Stomach (tissue), 19 donors: ENCODE measurements at places on chromosomes 7 and 10. TPM values are rescaled to one million over a fixed set of nuclear protein-coding genes. Genes with fewer than 3 reads are reported as not detected.

GRCh38 chr7:150738591-150739001 lies 1.4 kb downstream of the GIMAP5 start:
- peaks cover 21% of the 10 kb centered on the region for H3K4me1 ChIP-seq
- no peaks in the 10 kb centered on the region for H3K36me3 ChIP-seq
- peak overlapping the region; percentile 74 for H3K27ac ChIP-seq
- H3K4me3 ChIP-seq: peak overlapping the region; percentile 35
- no peaks in the 10 kb centered on the region for H3K27me3 ChIP-seq
- no peak for DNase-seq

GRCh38 chr7:105988276-105988675 lies 25.2 kb downstream of the CDHR3 start:
- H3K27ac ChIP-seq: no peak overlapping the region
- H3K36me3 ChIP-seq: no peaks in the 10 kb centered on the region
- no peaks in the 10 kb centered on the region for H3K4me1 ChIP-seq
- peaks cover 5% of the 10 kb centered on the region for H3K27me3 ChIP-seq
- no peak overlapping the region for H3K4me3 ChIP-seq
- DNase-seq: no peak

- H3K36me3 ChIP-seq: no peaks in the 10 kb centered on the region
- no peak overlapping the region for H3K4me3 ChIP-seq
- no peak overlapping the region for H3K27ac ChIP-seq
- no peak for DNase-seq
- peaks cover 3% of the 10 kb centered on the region for H3K27me3 ChIP-seq
- no peaks in the 10 kb centered on the region for H3K4me1 ChIP-seq
Measured at GRCh38 chr10:117597216-117597615, 54.7 kb downstream of the EMX2 start.

DNA sequence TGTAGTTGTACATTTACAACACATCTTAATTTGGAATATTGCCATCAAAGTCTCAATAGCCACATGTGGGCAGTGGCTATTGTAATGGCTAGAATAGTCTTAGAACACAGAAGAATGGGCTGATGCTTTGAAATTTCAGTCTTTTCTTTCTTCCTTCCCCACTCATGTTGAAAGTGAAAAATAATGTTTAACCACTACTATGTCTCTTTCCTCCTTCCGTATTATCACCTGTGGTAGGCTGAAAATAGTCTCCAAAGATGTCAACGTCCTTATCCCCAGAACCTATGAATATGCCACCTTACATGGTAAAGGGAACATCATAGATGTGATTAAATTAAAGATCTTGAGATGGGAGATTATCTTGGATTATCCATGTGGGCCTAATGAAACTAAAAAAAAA lies 154.0 kb downstream of the SUGCT start:
- DNase-seq: no peak
- H3K36me3 ChIP-seq: no peaks in the 10 kb centered on the region
- no peaks in the 10 kb centered on the region for H3K4me1 ChIP-seq
- no peak overlapping the region for H3K27ac ChIP-seq
- no peaks in the 10 kb centered on the region for H3K27me3 ChIP-seq

DNA sequence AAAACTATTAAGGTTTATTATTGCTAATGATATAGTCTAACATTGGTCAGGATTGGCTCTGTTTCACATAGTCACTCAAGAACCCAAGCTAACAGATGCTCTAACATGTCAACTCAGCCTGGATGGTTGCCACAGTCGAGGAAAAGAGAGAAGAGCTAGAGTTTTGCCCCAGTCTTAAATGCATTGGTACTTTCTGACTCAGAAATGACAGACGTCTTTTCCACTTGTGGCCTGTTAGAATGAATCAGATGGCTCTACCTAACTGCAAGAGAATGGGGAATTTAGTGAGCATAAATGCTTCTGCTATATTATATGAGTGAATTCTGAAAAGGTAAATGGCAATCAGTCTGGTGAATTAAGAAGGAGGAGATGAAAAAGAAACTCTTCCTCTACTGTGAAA lies 13.9 kb downstream of the HECTD2 start:
- H3K4me3 ChIP-seq: no peak overlapping the region
- DNase-seq: no peak
- H3K27ac ChIP-seq: no peak overlapping the region
- H3K36me3 ChIP-seq: no peaks in the 10 kb centered on the region
- no peaks in the 10 kb centered on the region for H3K27me3 ChIP-seq
- no peaks in the 10 kb centered on the region for H3K4me1 ChIP-seq

DNA sequence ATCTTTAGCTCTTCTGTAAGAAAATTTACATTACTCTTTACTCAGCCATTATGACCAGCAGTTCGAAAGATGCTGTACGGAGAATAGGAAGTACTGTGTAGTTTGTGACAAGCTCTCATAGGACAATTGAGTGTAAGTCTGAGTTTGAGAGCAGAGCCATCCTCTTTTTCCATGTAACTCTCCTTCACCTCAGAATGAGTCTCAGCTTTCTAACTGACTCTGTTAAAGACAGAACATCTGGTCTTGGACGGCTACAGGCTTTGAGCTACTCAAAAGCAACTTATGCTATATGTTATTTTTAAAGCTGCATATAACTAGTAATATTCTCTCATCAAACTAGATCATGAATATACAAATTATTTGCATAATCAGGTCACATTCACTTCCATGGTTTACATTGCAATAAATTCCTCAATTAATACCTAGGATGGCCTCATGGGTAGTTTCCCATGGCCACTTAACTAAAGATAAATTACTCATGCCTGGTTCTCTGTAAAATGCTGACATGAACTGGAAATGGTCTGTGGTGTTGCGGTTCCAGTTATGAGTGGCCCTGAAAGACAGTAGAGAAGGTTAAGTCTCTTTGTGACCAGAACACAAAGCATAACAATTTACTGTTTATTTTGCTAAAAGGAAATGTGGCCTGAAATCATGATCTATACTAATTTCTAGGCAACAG lies 358.7 kb downstream of the PHF14 start:
- H3K27me3 ChIP-seq: no peaks in the 10 kb centered on the region
- H3K36me3 ChIP-seq: no peaks in the 10 kb centered on the region
- H3K4me3 ChIP-seq: no peak overlapping the region
- no peak for DNase-seq
- H3K27ac ChIP-seq: no peak overlapping the region

GRCh38 chr10:122363311-122363710 lies 11.2 kb upstream of the PLEKHA1 start:
- DNase-seq: no peak
- no peak overlapping the region for H3K4me3 ChIP-seq
- no peak overlapping the region for H3K27ac ChIP-seq
- H3K27me3 ChIP-seq: no peaks in the 10 kb centered on the region

Gene ABCA13
- total RNA-seq: not detected

- no peak overlapping the region for H3K27ac ChIP-seq
- no peaks in the 10 kb centered on the region for H3K36me3 ChIP-seq
- H3K27me3 ChIP-seq: peaks cover 11% of the 10 kb centered on the region
- H3K4me1 ChIP-seq: peaks cover 13% of the 10 kb centered on the region
- no peak overlapping the region for H3K4me3 ChIP-seq
- DNase-seq: no peak
Measured at GRCh38 chr7:130268463-130269317, 2.0 kb downstream of the CPA2 start.

- H3K4me3 ChIP-seq: no peak overlapping the region
- DNase-seq: no peak
- no peaks in the 10 kb centered on the region for H3K4me1 ChIP-seq
- no peaks in the 10 kb centered on the region for H3K36me3 ChIP-seq
Measured at GRCh38 chr7:133846203-133846945, 280.8 kb upstream of the LRGUK start.

DNA sequence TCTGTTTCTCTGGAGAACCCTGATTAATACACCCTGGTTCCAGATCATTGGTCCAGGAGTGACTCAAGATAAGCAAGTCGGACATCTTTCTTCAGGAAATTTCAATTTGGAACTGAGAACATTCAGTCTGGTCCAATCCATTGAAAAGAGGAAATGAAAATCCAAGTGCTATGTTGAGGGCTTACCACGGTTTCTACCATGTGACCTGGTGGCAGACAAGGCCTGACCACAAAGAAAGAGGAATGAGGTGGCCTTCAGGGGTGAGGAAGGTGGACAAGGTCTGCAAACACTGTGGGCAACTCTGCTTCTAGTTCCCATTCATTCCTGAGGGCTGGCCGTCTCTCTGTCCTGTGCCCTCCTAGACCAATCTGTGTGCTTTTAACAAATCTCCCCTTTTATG lies 149.2 kb upstream of the GHITM start:
- H3K36me3 ChIP-seq: no peaks in the 10 kb centered on the region
- no peaks in the 10 kb centered on the region for H3K4me1 ChIP-seq
- no peak for DNase-seq
- no peak overlapping the region for H3K27ac ChIP-seq

DNA sequence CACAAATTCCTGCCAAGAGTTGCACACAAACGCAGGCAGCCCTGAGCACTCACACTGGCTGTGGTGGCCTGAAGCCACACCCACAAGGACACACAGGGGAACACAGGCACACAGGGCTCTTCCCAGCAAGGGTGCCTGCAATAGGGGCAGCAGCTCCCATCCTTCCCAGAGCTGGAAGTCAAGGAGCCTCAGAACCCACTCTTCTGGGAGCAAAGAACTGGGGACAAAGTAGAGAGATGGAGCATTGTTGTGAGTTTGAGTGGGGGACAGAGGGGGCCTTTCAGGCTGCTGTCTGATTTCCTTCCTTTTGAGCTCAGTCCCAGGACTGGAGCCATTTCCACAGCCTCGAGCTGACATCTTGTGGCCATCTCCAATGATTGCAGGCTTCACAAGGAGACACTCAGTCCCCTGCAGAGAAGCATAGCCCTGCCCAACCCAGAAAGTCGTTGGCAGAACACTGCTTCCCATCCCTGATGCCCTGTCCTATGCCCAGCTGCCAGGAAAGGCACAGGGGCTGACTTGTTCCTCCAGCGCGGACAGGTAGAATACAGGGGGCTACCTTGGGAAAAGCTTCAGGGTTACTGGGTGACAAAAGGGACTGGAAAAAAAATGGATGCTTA lies 34.4 kb upstream of the SLF2 start:
- H3K27me3 ChIP-seq: peaks cover 82% of the 10 kb centered on the region
- H3K4me3 ChIP-seq: no peak overlapping the region
- peak; percentile 87 for DNase-seq
- H3K4me1 ChIP-seq: no peaks in the 10 kb centered on the region

Gene ADAM22
- total RNA-seq: 0.29 TPM

DNA sequence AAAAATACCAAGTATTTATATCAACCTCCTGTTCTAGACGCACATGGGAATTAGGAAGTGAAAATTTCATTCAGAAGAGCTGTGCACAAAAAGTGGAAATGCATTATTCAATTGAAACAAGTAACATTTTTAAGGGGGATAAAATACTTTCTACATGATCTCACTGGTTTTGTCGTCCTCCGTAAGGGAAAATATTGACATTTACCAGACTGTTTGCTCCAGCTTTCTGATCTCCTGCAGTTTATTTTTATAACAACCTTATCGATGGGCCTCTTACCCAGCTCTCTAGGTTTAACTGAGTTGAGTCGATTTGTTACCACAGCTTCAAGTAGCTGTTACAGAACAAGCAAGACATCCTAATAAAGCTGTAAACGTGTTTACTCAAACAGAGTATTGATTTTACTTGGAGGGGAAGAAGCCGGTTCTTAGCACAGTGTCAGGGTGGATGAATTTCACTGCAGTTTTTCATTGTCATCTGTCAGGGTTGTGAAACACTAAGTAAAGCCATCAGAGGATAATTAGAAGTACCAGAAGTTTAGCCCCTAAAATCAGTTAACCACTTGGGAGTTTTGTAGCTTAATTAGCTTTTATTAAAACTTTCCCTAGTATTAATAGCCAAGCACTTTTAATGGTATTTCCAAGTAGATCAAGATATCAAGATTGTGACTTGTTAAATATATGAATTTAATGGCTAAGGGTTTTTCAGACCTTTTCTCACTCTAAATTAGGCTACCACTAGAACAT lies 142.6 kb upstream of the KAT6B start:
- DNase-seq: peak; percentile 31
- no peaks in the 10 kb centered on the region for H3K4me1 ChIP-seq
- H3K36me3 ChIP-seq: no peaks in the 10 kb centered on the region
- no peak overlapping the region for H3K27ac ChIP-seq
- H3K27me3 ChIP-seq: no peaks in the 10 kb centered on the region
